ENCODE measurements at places on chromosomes 12 and 14.

GRCh38 chr12:29234965-29235626 is 86.0 kb downstream of the FAR2 start:
- no peak for DNase-seq

DNA sequence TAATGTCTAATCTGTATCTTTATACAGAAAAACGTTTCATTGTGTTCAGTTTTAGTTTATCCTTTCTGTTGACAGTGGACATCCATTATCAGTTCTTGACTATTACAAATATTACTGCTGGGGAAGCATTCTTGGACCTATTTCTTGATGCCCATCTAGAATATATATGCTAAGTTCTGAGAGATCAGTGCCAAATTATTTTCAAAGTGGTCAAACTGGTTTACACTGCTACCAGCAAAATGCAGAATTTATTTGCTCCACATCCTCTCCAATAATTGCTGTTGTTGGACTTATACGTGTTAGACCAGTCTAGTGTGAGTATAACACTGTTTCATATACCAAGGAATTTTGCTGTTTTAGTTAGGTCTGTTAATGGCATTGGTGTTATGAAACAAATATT is 85.5 kb upstream of the TRAF3 start:
- DNase-seq = no peak

DNA sequence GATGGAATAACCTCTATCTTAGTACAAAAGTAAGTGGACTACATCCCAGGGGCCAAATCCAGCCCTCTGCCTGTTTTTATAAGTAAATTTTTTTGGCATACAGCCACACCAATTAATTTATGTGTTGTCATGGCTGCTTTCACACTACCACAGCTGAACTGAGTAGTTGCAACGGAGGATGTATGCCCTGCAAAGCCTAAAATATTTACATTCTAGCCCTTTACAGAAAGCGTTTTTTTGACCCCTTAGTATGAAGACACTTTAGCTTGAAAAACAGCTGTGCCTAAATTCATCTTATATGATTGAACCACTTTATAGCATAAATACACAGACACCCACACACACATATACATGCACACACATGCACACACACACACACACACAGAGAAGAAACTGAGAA is 501.6 kb downstream of the EGLN3 start:
- no peak for DNase-seq

DNA sequence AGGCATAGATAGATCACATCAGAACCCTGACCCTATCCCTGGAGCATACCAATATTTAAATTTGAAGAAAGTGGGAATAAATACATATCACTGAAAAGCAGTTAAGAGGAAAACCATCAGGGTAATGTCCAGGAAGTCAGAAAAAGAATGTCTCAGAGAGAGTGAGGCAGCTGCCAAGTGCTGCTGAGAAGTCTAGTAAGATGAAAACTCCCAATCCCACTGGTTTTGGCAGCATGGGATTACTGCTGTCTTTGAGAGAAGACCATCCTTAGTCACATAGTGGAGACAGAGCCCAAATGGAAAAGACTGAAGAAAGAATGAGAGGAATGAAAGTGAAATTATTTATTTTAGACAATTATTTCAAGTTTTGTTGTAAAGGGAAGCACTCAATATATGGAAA is 11.5 kb upstream of the TSPAN8 start:
- DNase-seq = no peak

- no peak for DNase-seq
Observed at GRCh38 chr14:50020799-50021198, 95.6 kb downstream of the VCPKMT start.

- DNase-seq = no peak
Observed at GRCh38 chr12:82329508-82329907, 28.7 kb downstream of the CCDC59 start.

GRCh38 chr14:92958373-92959188 is 35.6 kb downstream of the CHGA start:
- no peak for DNase-seq

- DNase-seq = no peak
Observed at GRCh38 chr12:122205053-122205925, 1.8 kb downstream of the B3GNT4 start.

DNA sequence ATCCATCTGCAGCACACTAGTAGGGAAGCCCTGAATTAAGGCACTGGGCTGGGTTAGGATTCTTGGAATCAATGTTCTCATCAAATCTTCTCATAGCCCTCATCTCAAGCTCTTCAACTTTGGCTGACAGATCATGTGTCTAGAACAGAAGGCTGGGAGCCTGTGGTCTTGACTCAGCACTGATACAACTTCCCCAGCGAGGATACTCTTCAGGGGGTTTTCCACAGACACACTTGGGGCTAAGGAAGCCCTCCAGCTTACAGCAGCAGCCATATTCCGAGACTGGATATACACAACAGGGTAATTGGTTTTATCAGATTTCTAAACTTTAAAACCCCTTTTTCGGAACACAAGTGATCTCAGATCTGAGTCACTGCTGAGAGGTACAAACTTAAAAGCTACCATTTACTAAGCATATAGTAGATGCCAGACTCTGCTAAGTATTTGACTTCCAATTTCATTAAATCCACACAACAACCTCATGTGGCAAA is 3.5 kb downstream of the FMNL3 start:
- DNase-seq = no peak

GRCh38 chr12:102471556-102471955 is 8.8 kb downstream of the IGF1 start:
- no peak for DNase-seq

- no peak for DNase-seq
Observed at GRCh38 chr12:68414988-68415387, 82.8 kb upstream of the MDM1 start.

- no peak for DNase-seq
Observed at GRCh38 chr14:67940486-67941455, 121.2 kb downstream of the RAD51B start.

GRCh38 chr12:92992041-92992440 is 62.9 kb upstream of the EEA1 start:
- no peak for DNase-seq

- no peak for DNase-seq
Observed at GRCh38 chr14:35480119-35480769, 53.7 kb upstream of the INSM2 start.

- DNase-seq = no peak
Observed at GRCh38 chr12:119202544-119202943, 23.8 kb downstream of the HSPB8 start.

GRCh38 chr12:14770496-14771461 is 32.5 kb downstream of the WBP11 start:
- DNase-seq = peak; percentile 85

DNA sequence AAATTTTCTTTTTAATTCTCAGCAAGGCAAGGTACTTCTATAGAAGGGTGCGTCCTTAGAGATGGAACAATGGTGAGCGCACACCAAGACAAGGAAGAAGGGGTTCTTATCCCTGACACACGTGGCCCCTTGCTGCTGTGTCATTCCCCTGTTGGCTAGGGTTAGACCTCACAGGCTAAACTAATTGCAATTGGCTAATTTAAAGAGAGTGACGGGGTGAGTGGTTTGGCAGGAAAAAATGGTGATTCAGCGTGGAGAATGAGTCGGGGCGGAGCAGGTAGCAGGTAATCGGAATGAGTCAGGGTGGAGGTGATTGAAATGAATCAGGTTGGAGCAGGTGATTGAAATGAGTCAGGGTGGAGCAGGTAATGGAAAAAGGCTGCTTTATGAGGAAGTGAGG is 36.3 kb upstream of the HECTD1 start:
- DNase-seq = peak; percentile 23

DNA sequence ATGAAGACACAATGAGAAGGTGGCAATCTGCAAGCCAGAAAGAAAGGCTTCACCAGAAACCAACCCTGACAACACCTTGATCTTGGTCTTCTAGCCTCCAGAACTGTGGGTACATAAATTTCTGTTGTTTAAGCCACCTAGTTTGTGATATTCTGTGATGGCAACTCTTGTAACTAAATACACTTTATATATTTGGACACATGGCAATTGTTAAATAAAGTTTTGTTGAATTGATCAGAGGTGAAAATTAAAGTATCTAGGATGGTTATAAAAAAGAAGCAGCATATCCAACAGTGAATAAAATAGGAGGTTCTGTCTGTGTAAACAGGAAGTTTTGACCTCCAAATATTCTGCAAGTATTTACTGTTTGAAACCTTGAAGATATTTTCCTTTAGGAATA is 516.3 kb downstream of the SOX5 start:
- DNase-seq = no peak

GRCh38 chr12:6430124-6430989 is 14.4 kb upstream of the CD27 start:
- no peak for DNase-seq

DNA sequence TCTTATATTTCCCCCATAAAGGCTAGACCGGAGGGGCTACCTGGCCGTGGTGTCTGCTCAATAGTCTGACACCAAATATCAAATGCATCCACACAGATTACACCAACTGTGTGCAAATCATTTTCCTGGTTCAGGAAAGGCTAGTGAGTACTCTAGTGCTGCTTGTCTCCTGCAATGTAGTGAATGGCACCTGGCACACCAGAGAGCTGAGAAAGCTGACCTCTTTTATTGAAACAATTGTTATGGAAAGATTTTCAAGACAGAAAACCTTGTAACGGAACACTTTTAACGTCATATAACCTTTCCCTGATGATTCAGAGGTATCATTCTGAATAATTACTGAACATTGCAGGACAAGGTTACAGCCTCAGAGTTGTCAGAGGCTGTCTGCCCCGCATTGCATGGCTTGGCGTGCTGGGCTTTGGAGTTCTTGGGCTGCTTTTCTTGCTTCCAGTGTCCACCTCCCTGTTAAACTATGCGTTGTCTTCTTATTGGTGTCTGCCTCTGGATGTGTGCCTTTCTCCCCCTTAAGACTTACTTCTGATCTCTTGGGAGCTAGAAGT is 40.7 kb upstream of the HDAC7 start:
- DNase-seq = no peak

DNA sequence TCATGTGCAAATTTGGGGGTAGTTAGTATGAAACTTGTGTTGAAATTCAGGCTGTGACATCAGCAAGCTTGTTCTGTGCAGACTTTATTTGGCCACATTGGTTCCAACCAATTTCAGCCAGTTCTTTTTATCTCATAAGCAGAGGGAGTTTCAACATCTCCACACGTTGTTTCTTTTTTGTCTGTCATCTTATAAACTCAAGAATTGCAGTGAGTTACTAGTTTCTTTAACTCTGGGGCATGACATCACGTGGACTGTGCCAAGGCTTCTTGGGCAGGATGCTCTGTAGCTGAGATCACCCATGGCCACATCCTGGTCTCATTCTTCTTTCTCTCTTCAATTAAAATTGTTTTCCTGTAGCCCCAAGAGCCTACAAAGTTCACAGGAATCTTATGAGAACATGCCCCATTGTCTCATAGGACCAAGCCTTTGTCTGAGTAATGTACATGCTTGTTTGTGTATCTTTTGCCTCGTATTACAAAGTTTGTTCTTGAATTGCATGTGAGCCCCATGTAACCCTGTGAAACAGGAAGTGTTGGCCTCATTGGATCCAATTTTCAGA is 982.0 kb upstream of the TMEM132C start:
- no peak for DNase-seq

- DNase-seq = no peak
Observed at GRCh38 chr12:131735476-131736445, 24.9 kb downstream of the SFSWAP start.

DNA sequence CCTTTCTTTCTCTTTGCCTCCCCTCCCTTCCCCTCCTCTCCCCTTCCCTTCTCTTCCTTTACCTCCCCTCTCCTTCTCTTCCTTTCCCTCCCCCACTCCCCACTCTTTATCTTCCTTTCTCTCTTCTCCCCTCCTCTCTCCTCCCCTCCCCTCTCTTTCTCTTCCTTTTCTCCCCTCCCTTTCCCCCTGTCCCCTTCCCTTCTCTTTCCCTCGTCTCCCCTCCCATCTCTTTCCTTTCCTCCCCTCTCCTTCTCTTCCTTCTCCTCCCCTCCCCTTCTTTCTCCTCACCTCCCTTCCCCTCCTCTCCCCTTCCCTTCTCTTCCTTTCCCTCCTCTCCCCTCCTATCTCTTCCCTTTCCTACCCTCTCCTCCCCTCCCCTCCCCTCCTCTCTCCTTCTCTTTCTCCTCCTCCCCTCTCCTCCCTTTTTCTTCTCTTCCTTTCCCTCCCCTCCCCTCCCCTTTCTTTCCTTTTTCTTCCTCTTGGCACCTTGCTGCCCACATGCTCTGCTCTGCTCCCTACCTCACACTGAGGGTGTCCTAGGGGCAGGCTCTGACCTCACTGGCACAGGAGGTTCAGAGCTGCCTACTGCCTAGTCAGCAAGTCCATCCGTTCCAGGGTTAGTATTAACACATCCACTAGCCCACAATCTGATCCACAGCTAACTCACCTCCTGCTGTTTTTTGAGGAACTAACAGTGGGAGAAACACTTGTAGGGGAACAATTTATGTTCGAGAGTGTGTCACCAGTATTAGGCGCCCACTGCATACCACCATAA is 101.0 kb downstream of the NUAK1 start:
- no peak for DNase-seq

- no peak for DNase-seq
Observed at GRCh38 chr14:33809396-33809981, 141.4 kb downstream of the EGLN3 start.

DNA sequence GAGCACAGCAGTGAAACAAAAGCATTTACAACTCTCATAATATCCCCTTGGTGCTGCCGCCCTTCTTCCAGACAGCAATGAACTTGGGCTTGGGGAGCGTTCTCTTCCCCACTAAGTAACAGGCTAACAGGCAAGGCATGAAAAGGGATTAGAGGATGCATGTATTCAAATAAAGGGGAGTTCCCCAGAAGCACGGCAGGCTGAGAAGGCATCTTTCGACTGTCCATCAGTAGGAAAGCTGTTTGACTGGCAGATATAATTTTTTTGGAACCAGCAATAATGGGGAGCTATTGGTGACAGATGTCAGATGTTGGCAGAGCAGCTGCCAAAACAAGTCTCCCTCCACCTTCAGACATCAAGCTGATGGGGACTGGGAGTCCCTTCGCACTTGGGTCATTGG is 9.2 kb upstream of the TIGAR start:
- DNase-seq = no peak

DNA sequence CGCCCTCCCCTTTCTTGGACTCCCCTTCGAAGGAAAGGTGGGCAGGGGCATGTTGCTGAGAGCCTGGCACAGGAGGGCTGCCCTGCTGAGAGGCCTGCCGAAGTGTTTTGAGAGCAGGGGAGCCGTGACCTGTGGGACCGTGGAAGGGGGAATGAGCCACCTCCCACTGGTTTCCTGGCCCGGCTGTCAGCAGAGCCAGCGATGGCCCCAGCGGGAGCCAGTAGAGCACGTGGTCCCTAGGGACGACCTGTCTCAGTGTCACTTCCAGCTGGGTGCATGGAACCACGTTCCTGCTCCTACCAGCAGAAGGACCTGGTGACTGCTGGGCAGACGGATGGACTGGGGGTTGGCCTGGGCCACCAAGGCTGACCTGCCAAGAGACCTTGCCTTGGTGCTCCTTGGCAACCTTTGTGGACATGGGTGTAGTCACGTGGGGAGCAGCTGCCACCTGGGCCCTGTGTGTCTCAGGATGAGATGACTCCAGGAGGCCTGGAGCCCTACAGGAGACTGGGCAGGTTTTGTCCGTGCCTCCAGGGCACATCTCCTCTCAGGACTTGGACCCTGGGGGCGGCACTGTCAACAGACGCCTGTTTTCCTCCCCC is 34.6 kb downstream of the BEGAIN start:
- DNase-seq = no peak

Data from stimulated activated CD4-positive, alpha-beta T cell treated with anti-CD3 and anti-CD28 coated beads, Interleukin-4, amount 100 ng/mL, for 48 hours (primary cell).